ENCODE measurements at places on chromosomes 2 and 18. TPM values are rescaled to one million over a fixed set of nuclear protein-coding genes. Genes with fewer than 3 reads are reported as not detected.

The AKAIN1 gene
- total RNA-seq, result not detected

The LINC00305 gene
- not detected for total RNA-seq

- no peak for DNase-seq
Measured at GRCh38 chr2:85718885-85719492, 24.8 kb downstream of the GNLY start.

The KCNG2 gene
- total RNA-seq, result not detected

DNA sequence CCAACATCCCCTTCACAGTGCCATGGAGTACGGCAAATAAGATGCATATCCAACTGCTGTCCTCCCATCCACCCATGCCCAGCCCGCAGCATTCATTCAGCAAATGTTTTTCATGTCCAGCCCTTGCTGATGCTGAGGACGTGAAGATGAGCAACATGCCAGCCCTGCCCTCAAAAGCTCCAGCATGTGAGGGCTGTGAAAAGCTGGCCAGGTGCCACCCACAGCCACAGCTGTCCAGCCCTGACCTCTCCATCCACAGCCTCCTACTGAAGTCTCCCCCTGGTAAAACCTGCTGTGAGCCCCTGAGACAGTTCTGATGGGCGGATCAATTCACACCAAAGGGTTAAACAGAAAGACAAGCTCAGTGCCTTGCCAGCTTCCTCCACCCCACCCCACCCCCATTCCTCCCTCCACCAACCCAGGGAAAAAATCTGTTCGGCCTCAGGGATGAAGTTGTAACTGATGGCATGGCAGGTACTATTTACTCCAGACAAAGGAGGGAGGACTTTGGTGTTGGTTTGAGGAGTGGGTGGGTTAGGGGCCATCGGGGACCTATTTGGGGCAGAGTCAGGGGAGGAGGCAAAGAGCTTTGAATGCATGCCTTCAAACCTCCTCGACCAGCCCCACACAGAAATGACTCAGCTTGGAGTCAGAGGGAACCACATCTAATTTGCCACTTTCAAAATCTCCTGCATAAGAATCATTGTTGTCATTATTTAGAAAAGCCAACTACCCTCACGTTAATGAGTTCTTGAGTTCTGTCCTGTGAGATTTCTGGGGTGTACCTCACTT lies 4.3 kb downstream of the ZBTB7C start:
- DNase-seq, result peak; percentile 10

DNA sequence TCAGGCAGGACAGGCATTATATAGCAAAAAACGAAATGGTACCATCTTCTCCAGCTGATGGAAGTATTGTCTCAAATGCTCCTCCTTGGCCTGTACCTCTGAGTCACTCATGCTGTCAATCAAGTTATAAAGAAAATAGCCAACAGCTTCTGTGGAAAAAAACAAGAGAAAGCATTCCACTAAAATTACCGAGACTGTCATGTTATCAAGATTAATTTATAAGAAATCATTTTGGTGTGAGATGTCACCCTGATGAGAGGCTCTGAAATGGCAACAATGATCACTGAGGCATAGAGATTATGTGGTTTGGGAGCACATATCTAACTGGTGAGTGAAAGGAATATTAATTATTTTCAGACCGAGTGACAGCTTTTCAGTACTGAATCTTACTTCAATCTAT lies 47.4 kb downstream of the LRPPRC start:
- DNase-seq, result no peak

DNA sequence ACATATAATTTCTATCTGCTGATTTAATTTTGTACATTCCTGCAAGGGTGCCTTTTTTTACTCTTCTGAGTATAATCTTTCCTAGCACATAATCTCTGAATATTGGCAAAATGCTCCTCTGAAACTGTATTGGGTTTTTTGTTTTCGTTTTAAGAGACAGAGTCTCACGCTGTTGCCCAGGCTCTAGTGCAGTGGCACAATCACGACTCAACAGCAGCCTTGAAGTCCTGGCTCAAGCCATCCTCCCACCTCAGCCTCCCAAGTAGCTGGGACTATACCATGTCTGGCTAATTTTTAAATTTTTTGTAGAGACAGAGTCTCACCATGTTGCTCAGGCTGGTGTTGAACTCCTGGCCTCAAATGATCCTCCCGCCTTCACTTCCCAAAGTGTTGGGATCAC lies 104.9 kb downstream of the SPTBN1 start:
- DNase-seq, result no peak

DNA sequence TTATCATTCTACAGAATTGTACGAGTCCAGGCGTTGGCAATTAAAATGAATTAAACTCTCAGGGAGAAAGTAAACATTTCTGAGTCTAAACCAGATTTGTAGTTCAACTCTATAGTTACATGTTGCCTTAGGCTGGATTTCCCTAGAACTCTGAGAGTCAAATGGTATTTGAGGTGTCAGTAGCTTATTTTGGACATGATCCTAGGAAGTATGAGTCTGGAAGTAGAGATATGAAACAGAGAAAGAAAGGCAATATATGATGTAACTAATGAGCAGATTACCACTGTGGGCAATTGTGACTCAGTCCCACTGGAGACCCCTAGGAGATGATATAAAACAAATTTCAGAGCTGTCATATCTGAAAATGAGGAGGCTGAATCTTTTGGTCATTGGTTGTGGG lies 199.1 kb upstream of the UBE2E3 start:
- DNase-seq, result no peak

The GALNT13 gene
- 0.14 TPM for total RNA-seq

GRCh38 chr18:61894751-61895524 lies 2.1 kb upstream of the RNF152 start:
- DNase-seq, result no peak

- DNase-seq, result peak; percentile 61
Measured at GRCh38 chr2:173448938-173449471, 94.3 kb downstream of the CDCA7 start.

The OBSL1 gene
- total RNA-seq, result 1.9 TPM

DNA sequence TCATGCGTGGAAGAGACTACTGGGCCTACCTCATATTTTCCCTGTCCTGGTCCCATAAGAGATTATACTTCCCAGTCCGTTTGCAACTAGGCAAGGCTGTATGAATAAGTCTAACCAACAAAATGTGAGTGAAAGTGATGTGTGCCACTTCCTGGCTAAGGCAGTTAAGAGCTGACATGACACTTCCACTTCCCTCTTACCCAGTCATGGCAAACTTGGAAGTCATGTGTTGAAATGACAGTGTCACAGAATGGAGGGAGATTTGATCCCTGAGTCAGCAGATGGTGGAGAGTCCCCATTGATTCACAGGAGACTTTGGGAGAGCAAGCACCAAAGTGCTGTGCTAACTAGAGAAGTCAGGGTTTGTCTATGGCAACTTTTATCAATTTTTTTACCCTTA lies 36.4 kb downstream of the TACR1 start:
- DNase-seq, result no peak

The TMEM247 gene
- total RNA-seq, result not detected

- DNase-seq, result no peak
Measured at GRCh38 chr2:61263830-61264229, 101.8 kb downstream of the C2orf74 start.

DNA sequence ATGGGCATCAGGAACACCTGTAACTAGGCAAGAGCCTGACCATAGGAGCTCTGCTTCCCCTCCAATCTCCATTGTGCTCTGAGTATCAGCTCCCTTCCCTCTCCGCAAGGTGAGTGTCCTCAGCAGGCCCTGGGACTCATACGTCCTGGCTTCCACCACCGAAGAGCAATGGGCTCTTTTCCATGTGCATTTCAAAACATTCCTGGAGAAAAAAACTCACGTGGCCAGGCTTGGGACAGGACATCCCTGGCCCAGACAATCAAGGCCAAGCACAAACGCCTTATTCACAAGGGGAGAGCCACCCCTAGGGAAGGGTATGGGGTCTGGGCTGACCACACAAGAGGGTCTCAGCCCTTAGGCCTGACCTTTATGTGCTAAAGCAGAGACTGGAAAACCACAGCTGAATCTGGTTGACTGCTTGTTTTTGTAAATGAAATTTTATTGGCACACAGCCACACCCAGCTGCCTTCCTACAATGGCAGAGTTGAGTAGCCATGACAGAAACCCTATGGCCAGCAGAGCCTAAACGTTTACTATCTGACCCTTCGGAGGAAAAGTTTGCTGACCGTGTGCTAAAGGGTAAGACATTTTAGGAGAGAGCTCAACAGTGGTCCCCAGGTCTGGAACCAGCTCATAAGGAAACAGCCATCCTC lies 175.7 kb upstream of the ARL4C start:
- DNase-seq, result no peak

The IL1B gene
- 0.25 TPM for total RNA-seq

DNA sequence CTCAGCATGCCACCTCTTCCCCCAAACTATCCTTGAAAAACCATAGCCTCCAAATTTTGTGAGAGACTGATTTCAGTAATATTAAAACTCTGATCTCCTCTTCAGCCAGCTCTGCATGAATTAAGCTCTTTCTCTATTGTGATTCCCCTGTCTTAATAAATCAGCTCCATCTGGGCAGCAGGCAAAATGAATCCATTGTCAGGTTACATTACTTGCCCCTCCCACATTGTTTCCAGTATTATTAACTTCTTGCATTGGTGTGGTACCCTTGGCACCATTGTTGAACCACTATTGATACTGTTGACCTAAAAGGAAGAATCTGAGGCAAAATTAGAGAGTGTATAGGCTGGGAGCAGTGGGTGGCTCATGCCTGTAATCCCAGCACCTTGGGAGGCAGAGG lies 512.2 kb upstream of the VRK2 start:
- DNase-seq, result no peak
